ENCODE measurements at places on chromosomes 7 and 10.

DNA sequence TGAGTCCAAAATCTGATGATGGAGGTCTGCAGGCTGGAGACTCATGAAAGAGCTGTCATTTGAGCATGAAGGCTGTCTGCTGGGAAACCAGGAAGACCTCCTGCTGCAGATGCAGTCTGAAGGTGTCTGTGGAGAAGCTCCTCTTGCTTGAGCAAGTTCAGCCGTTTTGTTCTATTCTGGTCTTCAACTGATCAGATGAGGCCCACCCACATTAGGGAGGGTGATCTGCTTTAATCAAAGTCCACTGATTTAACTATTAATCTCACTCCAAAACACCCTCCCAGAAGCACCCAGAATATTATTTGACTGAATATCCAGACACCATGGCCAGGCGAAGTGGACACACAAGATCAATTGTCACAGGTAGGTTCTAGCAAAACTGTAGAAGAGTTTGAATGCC is 116.5 kb downstream of the GATA3 start:
- no peak for DNase-seq

GRCh38 chr10:52853704-52854103 is 81.1 kb upstream of the MBL2 start:
- no peak for DNase-seq

GRCh38 chr10:47233631-47234030 is 66.4 kb upstream of the GDF10 start:
- DNase-seq, result no peak

DNA sequence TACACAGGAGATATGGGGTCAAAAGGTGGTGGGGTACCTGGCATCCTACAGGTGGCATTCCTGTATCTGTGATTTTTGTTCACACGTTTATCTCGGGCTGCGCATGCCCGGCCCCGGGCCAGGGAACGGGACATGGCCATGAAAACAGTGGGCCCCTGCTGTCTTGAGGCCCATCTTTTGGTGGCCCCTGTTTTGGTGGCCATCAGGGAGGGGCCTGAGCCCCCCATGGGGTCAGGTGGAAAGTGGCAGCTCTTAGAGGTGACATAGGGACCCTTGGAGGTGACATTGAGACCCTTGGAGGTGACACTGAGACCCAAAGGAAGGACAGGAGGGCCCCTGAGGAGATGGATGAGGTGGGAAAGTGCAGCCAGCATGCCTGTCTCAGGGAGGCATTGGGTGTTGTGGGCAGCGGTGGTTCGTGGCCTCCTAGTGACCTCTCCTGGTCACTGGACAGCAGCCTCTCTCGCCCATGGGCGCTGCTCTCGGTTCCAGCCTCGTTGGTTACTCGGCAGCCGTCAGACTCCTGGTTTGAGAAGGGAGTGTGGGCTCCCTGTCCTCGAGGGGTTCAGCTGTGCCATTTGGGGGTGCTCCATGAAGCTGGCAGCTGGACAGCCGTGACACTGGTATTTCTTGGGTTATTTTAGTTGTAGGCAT is 39.9 kb downstream of the INPP5A start:
- DNase-seq, result no peak

GRCh38 chr7:151075978-151076426 is 4.6 kb downstream of the FASTK start:
- no peak for DNase-seq

DNA sequence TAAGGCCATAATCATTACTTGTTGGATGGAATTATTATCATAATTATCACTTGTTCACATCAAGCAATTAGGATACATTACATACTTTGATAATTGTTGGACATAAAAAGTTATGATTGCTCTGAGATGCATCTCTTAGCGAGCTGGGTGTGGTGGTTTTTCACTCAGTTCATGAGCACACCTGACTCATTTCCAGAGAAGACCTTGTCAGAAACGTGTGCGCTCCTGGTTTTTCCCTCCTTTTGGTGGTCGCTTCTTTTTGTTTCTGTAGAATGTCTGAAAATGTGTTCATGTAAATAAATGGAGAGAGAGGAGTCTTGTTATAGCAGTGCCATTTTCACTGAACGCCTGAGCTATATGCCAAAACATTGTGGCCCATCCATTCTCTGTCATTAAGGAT is 141.3 kb downstream of the PAXIP1 start:
- no peak for DNase-seq

- DNase-seq, result no peak
These were observed at the start of gene LANCL2 for GRCh38 chr7:55365205-55365674. TSS of gene LANCL2 (plus strand) at chr7:55365337. CDS start at chr7:55366026, 689 bp downstream.

- no peak for DNase-seq
These were observed 24.3 kb downstream of the YKT6 start for GRCh38 chr7:44224974-44225565.

DNA sequence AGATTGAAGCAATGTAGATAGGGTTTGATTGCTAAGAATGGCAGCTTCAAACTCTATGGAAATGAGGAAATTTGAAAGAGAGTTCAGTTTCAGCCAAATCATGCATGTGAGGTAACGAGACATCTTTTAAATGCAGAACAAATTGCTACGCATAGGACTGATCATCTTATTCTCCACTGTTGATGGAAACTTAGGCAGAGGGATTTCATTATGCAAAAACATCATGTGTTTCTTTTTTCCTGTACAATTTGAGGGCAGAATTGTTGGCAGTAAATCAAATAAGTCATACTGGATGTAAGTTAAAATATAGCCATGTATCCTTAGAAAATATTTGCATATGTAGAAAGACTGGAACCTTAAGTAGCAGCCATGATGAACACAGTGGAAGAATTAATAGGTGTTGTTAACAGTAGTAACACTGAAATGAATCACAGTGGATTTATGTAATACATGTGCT is 327.4 kb downstream of the CDK14 start:
- no peak for DNase-seq

- no peak for DNase-seq
These were observed 186.3 kb downstream of the CREB5 start for GRCh38 chr7:28598586-28598985.

DNA sequence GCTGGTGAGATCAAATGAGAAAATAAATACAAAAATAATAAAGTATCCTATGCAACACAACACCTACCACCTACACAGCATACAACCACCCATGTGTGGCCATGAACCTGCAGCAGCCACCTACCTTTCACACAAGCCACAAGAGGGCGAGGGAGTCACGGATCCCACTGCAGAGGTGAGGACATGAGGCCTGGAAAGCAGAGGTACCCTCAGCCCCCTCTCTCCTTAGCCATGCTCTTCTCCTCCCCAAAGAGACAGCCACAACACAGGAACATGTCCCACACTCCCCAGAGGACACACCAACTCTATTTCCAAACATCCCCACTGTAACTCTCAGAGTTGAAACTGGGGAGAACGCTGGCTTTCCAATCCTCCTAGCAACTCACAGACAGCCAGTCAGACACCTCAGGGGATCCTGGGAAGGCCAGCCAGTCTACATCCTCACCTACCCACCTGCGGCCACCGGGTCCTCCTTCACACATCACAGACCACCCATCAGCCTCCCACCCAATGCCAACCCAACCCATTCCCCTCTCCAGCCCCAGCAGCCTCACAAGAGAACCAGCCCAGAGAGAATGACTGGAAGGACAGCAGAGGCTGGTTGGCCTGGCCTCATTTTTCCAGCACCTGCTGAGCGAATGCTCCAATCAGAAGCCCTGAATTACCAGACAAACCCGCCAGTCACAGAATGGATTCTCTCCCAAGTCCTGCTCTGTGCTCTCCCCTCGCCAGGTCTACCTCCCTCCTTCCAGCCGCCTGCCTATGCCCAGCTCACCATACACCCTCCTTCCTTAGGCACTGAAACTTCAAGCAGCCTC is 18.4 kb downstream of the DLG5 start:
- no peak for DNase-seq

DNA sequence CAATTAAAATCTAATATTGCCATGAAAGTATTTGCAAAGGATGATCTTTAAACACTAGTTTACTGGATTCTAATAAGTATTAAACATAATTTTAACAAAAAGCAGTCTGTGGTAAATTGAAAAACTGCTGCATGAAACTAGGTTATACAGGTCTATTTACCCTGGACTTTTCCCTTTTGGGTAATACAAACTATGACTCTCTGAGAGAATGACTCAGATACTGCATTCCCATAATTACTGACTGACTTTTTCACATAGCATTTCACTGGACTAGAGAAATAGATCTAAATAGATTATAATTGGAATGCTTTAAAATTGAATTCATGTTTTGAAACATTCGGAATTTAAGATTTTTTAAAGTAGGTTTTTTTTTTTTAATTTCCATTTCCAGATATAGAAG is 395.7 kb downstream of the THSD7A start:
- DNase-seq, result no peak

GRCh38 chr7:16836481-16836880 is 31.7 kb upstream of the AGR2 start:
- no peak for DNase-seq

- DNase-seq, result no peak
These were observed 58.4 kb downstream of the VOPP1 start for GRCh38 chr7:55513868-55514267.

DNA sequence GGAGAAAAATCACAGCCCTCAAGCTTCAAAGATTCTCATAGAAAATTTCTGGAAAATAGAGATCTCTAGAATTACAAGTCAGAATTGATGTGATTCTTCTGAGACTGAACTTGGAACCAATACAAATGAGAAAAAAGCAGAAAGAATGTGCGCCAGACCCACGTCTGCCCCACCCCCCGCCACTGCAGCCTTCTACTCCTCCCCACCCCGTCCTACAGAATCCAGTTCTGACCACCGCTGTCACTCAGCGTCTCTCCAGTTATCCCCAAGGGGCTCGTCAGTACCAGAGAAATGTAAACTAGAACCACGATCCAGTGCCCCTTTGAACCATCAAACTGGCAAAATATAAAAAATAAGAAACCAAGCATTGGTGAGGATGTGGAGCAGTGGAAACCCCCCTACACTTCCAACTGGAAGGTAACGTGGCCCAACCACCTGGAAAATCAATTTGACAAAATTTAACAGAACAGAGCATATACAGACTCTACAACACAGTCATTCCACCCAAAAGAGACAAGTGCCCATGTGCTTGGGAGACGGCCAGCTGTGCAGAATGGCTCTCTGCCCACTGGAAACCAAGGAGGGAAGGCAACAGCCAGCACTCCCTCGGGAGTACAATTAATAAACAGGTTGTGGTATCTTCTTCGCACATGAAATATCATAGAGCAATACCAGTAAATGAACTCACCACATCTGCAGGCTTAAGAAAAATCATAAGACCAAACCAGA is 397.9 kb downstream of the TNS3 start:
- DNase-seq, result no peak

GRCh38 chr7:113548561-113548960 is 370.2 kb downstream of the PPP1R3A start:
- no peak for DNase-seq

DNA sequence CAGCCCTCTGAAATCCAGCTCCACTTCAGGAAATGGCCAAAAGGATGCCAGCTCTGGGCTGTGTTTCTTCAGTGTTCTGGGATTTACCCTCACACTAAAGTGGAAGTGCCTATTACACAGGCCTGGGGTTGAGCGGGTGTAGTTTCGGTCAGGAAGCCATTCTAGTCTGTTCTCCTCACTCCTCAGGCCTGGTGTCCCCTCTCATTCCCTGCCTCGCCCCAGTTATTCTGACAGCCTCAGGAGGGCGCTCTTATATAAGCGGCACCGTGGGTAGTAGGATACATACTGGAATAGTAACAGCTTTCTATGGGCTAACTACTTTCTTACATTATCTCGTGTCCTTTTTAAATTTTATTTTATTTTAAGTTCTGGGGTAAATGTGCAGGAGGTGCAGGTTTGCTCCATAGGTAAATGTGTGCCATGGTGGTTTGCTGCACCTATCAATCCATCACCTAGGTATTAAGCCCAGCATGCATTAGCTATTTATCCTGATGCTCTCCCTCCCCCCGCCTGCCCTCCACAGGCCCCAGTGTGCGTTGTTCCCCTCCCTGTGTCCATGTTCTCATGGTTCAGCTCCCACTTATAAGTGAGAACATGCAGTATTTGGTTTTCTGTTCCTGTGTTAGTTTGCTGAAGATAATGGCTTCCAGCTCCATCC is 12.2 kb upstream of the LGI1 start:
- DNase-seq, result no peak

GRCh38 chr7:2493205-2494164 is 17.3 kb upstream of the GRIFIN start:
- DNase-seq, result no peak

GRCh38 chr7:109986701-109987100 is 1104.2 kb upstream of the LRRN3 start:
- DNase-seq, result no peak

- no peak for DNase-seq
These were observed 482.2 kb upstream of the C7orf33 start for GRCh38 chr7:148108381-148108780.

- peak; percentile 95 for DNase-seq
These were observed 24.6 kb downstream of the VSIR start for GRCh38 chr10:71748671-71749191.

GRCh38 chr7:84324136-84324630 is 129.6 kb upstream of the SEMA3A start:
- no peak for DNase-seq

- DNase-seq, result no peak
These were observed 246.5 kb upstream of the AOAH start for GRCh38 chr7:36970551-36971514.

- peak; percentile 67 for DNase-seq
These were observed 12.9 kb downstream of the NPFFR1 start for GRCh38 chr10:70270952-70271351.

GRCh38 chr10:72720814-72721660 is 29.1 kb downstream of the MCU start:
- peak; percentile 44 for DNase-seq

DNA sequence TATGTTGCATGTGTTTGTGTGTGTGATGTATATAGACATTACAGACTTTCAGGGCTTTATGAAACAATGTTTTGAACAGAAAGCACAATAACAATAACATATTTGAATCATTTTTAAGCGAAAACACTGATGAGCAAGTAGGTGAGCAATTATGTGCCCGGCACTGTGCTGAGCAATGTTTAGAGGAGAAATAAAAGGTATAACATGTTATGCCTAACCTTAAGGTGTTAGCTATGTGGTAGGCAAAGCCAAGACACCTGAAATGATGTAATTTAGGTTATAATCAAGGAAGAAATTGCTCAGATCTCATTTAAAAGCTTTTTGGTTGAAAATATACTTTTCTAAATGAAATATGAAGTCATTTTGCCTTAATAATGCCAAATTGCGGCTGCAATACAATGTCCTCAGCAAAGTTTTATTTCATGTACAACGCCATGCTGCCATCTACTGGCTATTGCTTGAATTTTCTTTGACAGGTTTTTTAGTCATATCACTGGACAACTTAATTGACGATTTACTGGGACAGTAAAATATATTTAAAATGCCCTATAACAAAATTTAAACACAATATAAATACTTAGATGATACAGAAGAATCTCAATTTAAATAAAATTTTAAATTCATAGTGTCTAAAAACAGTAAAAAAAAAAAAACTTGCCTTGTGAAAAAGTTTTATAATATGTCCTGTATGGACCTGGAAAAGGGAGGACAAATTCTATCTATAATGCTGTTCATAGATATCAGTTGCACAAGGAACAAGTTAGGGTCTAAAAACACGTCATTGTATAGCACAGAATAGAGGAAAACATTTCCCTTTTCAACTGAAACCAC is 131.1 kb upstream of the CDK1 start:
- DNase-seq, result peak; percentile 85
